RWPE2 (cell line): ENCODE measurements at places on chromosomes 11 and 22.
A peak's percentile ranks its signal among the peaks of the same experiment; 100 is the strongest.

DNA sequence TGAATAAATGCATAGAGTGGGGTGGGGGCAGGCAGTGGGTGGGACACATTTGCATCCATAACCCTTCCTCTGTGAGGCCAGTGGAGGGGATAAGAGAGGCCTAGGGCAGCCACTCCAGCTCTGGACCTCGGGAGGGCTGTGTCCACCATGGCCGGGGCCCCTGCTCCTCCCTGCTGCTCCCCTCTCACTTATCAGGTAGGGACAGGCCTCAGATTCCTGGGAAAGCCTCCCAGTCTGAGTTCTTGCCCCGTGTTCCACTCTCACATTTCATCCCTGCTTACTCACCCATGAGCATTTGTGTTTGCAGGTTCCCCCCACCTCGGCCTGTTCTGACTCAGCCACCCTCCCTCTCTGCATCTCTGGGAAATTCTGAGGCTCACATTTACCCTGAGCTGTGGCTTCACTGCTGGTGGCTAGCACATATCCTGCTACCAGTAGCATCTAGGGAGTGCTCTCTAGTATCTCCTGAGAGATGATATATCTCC lies 128.7 kb upstream of the TOP3B start:
- DNase-seq, result peak; percentile 92

DNA sequence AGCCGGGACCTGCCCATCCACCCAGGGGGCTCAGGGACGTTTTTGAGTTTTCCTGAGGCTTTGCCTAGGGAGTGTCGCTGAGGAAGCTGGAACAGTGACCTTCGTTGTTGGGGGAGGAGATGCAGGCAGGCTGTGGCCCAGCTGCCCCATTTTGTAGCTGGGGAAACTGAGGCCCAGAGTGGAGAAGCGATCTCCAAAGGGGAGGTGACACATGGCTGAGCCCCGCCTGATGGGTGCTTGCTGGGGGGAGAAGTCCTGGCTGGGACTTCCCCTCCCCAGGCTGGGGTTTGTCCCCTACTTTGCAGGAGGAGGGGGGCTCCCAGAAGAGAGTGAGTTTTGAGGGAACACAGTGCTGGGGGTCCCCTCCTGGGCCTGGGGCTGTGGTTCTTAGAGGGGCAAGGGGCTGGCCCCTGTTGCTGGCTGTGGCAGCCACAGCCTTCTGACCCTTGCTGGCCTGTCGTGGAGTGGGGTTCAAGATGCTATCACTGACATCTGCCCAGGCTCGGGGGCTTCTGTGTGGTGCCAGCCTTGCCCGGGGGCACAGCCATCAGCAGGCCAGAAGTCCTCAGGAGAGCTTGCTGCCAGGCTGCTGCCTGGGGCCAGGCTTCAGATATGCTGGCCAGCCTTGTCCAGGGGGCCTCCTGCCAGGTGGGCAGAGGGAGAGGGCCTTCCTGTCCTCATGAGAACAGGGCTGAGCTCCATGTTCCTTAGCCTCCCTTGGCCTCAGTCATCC lies 21.4 kb downstream of the KCNQ1 start:
- DNase-seq, result peak; percentile 32

- no peak for DNase-seq
These were observed 505.4 kb downstream of the MN1 start for GRCh38 chr22:27296091-27296675.

DNA sequence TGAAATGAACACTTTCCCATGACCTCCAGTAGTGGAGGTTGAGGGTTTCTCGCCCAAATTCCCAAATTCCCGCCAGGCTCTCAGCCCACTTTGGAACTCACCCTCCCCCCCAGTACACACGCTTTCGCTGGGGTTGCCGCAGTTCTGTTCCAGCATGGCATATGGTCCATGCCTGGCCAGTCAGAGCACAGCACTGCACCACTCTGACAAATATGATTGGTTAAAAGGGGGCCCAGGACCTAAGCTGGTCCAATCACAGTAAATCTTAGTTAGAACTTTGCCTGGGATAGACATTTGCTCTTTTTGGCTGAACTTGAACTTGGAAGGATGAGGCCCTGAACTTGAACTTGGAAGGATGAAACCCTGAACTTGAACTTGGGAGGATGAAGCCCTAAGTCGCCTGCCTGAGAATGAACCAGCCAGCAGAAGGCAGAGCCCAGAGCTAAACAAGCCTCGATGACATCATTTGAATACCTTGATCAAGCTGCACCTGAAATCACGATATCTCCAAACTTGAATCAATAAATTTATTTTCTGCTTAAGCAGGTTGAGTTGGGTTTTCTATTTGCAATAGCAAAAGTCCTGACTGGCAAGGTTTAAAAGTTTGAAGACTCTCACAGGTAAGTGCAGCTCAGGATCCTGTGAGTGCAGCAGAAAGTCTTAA lies 12.6 kb upstream of the SSTR3 start:
- no peak for DNase-seq

GRCh38 chr22:33520904-33521780 lies 399.1 kb downstream of the LARGE1 start:
- no peak for DNase-seq

DNA sequence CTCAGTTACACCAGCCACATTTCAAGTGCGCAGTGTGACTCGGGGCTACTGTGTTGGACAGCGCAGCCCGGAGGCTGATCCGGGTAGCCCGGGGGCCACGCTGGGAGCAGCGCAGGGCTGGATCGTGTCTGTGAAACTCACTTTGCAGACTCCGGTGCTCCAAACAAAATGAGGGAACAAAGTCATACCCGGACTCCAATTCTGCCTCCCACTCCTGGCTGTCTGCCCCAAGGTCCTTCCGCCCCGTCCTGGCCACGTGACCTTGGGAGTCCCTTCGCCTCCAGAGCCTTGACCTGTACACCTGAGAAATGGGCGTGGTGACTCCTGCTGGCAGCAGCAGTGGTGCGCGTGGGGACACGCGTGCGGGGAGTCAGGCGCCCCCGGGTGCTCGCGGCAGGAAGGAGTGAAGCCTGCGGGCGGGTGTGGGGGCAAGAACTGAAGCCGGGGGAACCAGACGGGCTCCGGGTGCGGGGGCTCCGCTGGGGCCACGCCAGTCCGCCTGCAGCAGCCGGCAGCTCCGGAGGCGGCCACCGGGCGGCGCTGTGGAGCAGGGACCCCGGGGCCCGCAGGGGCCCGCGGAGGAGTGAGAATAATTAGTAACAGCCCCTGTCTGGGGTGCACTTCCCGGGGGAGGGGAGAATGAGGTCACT lies 42.4 kb downstream of the KCNJ4 start:
- DNase-seq, result peak; percentile 41

GRCh38 chr22:38831166-38831945 lies 12.5 kb downstream of the NPTXR start:
- DNase-seq, result peak; percentile 49

DNA sequence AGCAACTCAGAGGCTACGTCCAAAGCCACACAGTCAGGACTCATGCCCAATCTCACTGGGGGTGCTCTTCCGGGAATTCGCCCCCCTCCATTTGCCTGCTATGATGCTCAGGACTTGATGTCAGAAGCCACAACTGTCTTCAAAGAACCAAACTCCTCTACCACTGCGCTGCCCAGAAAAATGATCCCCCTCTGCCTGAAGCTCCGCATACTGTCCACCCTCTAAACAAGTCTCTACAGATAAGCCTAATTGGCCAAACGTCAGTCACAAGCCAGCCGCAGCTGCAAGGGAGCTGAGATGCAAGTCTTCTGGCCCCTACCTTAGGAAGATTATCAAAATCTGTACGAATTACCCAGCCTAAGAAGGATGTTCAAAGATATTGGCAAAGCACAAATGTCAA lies 294.6 kb downstream of the BUD13 start:
- no peak for DNase-seq

DNA sequence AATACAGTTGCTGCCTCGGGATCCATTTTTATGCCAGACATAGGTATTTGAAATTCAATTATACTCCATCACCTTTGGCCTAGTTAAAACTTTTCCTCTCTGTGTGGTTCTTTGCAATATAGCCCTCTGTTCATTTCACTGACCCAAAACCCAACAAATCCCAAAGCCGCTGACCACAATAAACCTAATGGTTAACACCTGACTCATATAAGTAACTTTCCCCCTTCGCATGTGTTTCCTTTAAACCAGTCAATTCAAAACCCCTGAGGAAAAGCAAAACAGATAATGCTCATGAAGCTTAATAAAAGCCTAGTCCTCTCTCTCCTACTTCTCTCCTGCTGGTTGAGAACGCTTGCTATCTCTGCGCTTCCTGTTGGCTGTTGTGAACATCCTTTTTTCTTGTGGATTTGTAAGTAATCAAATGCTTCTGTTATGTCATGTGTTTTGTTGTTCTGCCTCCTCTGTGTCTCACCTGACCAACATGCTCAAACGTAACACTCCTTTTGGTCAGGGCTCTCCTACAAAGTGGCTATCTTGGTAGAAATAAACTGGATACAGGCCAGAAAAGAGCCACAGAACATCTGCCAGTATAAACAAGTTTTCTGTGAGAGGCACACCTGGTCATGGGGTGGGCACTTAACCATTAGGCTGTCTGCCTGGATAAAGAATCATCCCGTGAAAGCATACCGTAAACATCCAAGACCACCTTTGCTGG lies 652.6 kb downstream of the METTL15 start:
- no peak for DNase-seq

DNA sequence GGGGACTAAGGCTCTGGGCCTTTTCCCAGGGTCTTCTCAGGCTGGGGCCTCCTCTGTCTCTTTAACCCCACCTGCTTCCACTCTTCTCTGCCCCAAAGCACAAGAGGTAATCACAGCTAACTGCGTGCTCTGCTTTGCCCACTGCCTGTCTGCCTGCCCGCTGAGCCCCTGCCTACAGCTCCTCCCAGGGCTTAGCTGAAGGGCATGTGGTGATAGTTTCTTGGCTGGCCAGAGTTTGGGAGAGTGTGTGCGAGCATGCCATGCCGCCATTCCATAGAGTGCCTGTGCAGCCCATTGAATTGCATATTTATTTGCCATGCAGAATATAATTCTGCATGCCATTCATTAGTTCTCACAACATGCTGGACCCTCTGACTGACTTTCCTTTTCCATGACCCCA lies 32.5 kb downstream of the PHLDB1 start:
- no peak for DNase-seq

DNA sequence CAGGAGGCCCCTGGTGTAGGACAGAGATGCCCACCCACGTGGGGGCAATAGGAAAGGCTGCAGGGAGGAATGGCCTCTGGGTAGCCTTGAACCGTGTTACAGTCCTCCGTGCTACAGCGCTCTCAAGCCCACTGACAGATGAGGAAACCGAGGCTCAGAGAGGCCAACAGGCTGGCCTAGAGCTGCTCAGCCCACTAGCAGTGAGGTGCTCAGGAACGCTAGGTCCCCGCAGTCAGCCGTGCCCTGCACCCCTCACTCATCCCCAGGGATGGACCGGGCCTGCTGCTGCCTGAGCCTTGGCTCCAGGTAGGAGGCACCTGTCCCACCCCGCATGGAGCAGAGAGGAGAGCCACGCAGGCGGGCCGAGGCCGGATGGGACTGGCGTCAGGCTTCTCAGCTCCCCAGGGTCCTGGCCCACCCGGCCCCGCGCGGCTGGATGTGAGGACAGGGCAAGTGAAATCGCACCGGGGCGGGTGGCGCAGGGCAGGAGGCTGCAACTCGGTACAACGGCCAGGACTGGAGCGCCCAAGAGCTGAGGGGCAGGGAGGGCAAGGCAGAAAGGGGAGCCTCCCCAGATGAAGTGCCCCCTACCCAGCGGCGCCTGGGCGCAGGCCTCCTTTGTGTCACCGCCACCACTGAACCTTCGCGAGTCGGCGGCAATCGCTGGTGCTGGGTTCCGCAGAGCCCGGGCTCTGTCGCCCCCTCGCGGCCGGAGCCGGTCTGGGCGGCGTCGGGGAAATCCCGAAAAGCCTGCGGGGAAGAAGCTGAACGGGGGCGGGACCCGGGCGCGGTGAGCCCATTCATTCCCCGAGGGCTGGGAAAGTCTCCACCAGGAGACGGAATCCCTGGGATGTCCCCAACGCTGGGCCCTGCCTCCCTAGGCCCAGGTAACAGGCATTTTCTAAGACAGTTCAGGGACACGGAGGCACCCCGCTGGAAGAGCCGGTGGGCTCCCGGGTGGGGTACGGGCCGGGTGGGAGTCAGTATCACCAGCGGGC lies 8.4 kb upstream of the SLC2A11 start:
- DNase-seq, result no peak

DNA sequence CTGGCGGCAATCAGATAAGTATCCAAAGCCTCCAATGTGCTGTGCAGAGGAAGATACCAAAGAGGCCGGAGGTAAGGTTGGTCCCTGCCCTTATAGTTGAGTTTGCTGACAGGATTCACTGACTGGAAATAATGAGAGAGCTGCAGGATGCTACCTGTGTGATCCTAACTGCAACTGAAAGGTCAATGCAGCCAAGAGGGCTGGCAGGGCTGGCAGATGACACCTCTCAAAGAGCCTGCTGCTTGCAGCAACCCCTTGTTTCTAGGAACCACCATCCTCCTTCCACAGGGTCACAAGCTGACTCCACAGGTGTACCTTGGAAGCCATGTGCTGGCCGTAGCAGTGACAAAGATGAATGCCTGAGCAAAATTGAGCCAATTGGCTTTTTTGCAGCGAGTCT lies 348.1 kb downstream of the DDX10 start:
- no peak for DNase-seq

DNA sequence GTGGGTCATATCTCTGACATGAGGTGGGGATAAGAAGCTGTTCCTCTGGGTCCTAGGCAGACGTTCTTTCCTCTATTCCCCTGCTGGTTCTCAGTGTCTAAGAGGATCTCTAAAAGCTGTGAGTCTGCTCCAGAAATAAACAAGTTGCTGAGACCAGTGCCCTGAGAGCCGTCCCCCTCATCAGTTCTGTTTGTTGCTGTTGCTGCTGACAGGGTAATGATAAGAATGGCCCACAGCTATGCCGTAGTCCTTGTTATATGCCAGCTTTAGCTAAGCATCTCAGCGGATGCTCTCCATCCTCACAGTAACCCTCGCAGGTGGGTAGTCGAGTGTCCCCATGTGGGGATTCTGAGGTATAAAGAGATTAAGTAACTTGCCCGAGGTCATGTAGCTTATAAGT lies 23.5 kb upstream of the ST14 start:
- DNase-seq, result no peak

DNA sequence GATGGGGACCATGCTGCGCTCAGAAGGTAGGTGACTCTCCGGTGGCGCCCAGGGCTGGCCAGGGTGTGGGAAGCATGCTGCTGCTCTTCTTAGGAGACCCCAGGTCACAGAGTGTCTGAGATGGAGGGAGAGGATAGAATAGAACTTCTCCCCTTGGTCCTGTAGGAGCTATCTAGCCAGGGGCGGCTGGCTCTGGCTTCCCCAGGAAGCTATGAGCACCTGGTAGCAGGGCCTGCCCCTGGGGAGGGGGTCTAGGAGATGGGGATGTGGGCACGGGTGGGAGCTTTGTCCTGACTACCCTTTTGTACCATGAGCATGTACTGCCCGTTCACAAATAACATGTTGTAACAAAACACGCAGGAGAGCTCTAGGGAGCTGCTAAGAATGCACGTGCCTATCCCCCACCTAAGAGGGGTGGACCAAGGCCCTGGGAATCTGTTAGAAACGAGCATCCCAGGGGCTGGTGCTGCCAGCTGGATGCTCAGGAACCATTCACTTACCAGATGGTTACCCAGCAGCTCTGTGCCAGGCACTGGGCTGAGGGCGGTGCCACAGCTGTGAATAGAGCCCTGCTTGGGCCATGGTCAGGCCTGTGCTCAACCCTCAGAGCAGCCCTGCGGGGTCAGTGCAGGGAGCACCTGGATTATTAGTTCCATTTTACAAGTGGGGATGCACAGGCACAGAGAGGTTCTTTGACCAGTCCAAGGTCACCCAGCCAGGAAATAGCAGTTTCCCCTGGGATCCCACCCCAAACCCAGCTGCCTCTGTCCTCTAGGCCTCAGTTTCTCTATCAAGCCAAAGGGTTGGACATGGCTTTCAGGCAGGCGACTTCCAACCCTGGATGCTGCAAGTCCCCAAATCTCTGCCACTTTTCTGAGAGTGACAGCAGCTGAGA lies 2.2 kb downstream of the SLC39A13 start:
- DNase-seq, result no peak

GRCh38 chr11:69252490-69252837 lies 41.5 kb upstream of the MYEOV start:
- DNase-seq, result no peak
